ENCODE measurements at places on chromosomes 11 and 22.
A peak's percentile ranks its signal among the peaks of the same experiment; 100 is the strongest.

DNA sequence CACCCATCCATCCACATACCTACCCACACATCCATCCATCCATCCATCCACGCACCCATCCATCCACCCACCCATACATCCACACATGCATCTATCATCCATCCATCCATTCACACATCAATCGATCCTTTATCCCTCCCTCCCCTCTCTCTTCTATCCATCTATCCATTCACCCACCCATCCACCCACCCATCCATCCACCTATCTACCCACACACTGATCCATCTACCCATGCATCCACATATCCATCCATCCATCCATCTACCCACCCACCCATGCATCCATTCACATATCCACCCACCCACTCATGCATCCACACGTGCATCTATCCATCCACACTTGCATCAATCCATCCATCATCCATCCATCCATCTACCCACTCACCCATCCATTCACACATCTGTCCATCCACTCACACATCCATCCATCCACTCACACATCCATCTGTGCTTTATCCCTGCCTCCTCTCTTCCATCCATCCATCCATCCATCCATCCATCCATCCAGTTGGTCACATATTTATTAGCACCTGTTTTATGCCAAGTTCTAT lies 366.1 kb downstream of the CTTN start:
- no peak for DNase-seq

- peak; percentile 43 for DNase-seq
Observed at GRCh38 chr11:133681901-133682300, 149.6 kb upstream of the OPCML start.

GRCh38 chr11:12599408-12600143 lies 74.6 kb upstream of the TEAD1 start:
- DNase-seq: no peak

GRCh38 chr11:82507288-82507687 lies 226.4 kb downstream of the FAM181B start:
- DNase-seq: no peak

GRCh38 chr11:77799338-77799737 lies 21.2 kb downstream of the RSF1 start:
- DNase-seq: no peak

DNA sequence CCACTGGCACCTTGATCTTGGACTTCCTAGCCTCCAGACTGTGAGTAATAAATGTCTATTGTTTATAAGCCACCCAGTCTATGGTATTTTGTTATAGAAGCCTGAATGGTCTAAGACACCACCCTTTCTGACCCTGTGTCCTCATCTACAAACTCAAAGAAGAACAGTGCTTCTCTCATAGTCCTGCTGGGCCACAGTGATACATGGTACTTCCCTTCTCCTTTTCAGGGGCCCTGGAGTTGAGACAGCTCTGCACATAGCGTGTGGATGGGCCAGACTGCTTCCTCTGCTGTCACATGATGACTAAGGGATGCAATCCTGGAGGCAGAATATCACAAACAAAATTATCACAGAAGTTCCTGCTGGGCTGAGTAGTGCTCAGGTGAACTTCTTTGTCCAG lies 5.0 kb downstream of the KCNJ11 start:
- no peak for DNase-seq

- DNase-seq: no peak
Observed at GRCh38 chr11:66739983-66740382, 11.0 kb upstream of the SPTBN2 start.

DNA sequence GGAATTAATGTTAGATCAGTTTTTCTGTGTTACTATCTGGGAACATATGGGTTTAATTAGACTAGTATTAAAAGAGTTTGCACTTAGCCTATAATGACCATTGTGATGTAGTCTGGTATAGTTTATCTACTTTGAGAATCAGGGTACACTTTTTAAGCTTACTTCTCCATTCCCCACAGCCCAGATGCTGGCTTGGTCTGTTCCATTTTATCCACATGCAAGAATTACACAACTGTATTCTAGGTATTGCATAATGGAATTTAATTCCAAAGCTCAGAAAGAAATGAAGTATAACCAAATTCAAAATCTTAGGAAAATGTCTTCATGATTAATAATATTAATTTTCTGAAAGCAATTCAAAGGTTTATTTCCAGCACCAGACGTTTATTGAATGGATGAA lies 122.2 kb upstream of the PDGFD start:
- DNase-seq: no peak

DNA sequence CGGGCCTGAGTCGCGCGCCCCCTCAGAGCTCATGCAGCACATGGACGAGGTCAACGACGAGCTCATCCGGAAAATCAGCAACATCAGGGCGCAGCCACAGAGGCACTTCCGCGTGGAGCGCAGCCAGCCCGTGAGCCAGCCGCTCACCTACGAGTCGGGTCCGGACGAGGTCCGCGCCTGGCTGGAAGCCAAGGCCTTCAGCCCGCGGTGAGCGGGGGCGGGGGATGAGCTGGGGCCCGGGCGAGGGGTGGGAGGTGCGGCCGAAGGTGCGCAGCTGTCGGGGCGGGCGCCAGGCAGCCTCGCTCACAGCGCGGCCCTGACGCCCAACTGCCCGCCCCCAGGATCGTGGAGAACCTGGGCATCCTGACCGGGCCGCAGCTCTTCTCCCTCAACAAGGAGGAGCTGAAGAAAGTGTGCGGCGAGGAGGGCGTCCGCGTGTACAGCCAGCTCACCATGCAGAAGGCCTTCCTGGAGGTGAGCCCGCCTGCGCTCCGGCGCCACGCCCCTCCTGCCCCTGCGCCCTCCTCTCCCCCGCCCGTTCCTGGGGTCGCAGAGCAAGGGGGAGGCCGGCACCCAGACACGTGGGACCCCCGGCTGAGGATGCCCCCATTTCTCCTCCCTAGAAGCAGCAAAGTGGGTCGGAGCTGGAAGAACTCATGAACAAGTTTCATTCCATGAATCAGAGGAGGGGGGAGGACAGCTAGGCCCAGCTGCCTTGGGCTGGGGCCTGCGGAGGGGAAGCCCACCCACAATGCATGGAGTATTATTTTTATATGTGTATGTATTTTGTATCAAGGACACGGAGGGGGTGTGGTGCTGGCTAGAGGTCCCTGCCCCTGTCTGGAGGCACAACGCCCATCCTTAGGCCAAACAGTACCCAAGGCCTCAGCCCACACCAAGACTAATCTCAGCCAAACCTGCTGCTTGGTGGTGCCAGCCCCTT lies 20.5 kb downstream of the EPS8L2 start:
- no peak for DNase-seq

DNA sequence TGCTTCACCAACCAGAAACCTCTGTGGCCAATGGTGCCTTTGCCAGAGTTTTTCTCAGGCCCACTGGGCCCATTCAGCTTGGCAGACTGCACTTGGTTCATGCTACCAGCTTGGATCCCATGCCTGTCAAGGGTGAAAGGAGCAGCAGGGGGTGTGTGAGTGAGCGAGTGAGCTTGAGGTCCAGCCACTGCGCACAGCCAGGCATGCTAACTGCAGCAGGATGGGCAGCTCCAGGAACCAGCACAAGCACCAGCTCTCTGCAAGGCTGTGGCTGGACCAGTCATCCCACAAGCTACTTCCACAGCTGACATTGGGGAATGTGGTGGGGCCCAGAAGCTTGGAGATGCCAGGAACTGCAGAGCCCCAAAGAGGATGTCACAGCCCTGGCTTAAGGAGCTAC lies 40.8 kb downstream of the DDIAS start:
- DNase-seq: no peak

DNA sequence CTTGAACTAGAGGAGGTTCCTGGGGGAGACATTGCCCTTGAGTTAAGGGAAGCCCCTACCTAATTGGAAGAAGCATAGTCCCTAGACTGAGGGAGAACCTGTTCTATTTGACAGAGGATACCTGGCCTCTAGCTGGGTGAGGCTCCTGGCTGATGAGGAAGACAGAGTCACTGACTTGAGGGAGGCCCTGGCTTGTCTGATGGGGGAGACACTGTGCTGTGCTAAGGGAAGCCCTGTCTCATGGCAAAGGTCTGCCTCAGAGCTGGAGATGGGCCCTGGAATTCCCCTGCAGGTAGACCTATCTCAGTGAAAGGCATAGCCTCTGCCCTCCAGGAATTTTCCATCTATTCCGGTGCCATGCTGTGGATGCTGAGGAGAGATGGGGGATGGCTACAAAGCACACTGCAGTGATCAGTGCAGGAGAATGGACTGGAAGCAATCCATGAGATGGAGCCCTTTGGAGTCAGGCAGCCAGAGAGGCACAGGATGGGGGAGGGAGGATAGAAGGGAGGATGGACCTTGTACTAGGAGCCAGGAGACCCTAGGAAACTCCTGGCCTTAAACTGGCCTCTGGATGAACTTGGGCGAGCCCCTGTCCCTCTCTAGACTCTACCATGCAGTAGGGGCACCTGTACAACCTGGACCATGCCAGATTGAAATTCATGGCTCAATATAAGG lies 39.9 kb downstream of the SLCO2B1 start:
- no peak for DNase-seq

DNA sequence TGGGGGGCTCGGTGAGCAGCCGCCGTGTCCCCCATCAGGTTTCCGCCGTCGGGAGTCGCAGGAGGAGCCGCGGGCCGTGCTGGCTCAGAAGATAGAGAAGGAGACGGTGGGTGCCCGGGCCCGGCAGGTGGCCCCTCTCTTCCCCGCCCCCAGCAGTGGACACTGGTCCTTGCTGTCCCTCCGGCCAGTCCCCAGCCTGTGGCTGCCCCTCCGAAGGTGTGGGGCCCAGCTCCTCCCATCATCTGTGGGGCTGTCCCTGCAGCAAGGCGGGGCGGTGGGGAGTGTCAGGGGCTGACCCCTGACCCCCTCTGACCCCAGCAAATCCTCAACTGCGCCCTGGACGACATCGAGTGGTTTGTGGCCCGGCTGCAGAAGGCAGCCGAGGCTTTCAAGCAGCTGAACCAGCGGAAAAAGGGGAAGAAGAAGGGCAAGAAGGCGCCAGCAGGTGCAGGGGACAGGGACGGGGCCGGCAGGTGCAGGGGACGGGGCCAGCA lies 15.3 kb downstream of the EPS8L2 start:
- no peak for DNase-seq
